RPMI8226 (cell line): ENCODE measurements at places on chromosomes 7 and 10.

- no peak for DNase-seq
These were observed 338.9 kb downstream of the GALNT17 start for GRCh38 chr7:71470830-71471229.

DNA sequence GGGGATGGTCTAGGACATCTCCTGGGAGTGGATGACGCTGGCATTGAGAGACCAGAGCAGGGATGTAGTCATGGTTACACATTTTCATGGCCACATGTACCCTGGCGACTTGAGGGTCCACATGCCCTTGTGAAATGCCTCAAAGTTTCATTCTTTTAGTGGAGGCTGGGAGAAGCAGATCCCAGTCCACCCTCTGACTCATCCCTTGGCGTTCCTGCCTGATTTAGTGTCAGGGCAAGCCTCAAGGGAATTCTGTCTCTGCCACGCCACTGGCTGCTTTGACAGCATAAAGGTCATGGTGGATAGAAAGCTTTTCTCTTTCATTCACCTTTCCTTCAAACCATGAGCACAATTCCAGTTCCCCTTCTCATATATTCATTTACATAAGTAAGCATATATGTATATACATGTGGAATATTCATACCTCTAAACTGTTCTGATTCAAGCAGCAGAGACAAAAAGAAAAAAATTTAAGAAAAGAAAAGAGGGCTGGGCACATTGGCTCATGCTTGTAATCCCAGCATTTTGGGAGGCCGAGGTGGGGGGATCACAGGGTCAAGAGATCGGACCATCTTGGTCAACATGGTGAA, 21.8 kb upstream of the KIF5B start:
- DNase-seq = no peak

DNA sequence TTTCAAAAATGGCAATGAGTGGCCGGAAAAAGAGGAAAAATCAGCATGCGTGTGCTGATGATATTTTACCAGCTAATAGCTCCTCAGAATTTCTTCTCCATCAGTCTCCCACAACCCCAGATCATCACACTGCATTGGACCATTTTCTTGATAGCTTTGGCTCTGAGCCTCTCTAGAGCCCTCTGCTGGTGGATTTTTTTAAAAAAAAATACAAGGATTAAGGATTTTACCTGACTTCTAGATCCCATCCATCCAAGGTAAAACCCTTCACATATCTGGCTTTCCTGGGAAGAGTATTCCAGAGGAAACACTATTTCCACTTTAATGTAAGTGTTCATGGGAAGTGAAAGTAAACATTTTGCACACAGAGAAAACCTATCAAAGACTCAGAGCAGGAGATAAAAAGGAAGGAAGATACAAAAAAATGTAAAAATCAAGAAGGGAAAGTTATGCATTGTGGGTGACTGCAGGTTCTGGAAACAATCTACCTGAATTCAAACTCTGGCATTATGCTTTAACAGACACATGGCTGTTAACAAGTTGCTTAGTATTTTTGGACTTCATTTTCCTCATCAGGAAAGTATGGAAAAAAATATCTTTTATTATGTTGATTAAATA, 380.9 kb downstream of the LRRTM3 start:
- peak; percentile 40 for DNase-seq

- no peak for DNase-seq
These were observed 241.4 kb downstream of the TNS3 start for GRCh38 chr7:47340517-47340916.

DNA sequence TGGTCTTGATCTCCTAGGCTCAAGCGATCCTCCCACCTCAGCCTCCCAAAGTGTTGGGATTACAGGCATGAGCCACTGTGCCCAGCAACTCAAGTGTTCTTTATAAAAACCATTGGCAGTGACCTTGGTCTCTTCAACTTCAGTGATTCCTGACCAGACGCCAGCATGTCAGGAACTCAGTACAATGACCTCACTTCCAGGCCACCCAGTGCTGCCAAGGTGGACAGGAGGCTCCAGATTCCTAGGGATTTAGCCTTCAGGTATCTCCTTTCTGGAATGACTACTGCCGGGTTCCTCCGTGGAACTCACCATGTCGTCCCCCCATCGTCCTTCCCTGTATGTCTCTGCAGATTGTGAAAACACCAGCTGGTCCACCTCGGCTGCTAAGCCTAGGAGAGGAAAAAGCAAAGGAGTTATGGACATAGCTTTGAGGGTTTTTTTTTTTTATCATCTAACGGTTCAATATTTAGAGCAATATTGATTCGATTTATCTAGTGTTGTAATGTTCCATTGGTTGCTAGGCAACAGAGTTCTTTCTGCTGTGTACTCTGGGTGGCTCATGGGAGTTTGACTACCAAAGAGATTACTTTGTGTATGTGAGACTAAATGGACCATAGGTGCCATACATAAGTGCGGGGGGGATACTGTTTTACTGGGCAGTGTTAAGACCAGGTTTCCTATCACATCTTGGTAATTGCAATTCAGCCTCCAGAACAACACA, 425.8 kb upstream of the AUTS2 start:
- DNase-seq = no peak

GRCh38 chr10:49649936-49650723, 29.3 kb upstream of the C10orf53 start:
- DNase-seq = no peak

- no peak for DNase-seq
These were observed 198.0 kb upstream of the MKI67 start for GRCh38 chr10:128324058-128324827.

DNA sequence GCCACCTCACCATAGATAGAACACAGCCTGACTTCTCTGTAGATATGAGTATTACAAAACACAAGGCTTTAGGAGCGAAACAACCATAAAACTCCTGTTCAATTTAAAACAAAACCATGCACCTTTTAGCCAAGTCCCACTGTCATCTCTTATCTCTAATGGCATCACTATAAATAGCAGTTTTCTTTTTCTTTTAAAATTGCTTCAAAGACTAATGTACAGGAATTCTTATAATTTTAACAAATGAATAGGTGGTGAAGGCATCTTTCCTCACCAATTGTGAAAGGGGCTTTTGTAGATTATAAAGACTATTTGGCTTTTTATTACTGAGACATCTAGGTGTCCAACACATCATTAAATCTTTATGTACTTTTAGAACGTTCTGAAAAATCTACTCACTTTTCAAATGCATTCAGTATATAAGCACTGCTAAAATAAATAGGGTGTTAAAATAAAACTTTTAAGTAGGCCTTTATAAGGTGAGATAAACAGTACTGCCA, 205.7 kb upstream of the GRM3 start:
- DNase-seq = no peak

GRCh38 chr7:44307301-44307900, 18.0 kb downstream of the CAMK2B start:
- peak; percentile 53 for DNase-seq

GRCh38 chr10:67670401-67670800, 25.6 kb downstream of the CTNNA3 start:
- no peak for DNase-seq

DNA sequence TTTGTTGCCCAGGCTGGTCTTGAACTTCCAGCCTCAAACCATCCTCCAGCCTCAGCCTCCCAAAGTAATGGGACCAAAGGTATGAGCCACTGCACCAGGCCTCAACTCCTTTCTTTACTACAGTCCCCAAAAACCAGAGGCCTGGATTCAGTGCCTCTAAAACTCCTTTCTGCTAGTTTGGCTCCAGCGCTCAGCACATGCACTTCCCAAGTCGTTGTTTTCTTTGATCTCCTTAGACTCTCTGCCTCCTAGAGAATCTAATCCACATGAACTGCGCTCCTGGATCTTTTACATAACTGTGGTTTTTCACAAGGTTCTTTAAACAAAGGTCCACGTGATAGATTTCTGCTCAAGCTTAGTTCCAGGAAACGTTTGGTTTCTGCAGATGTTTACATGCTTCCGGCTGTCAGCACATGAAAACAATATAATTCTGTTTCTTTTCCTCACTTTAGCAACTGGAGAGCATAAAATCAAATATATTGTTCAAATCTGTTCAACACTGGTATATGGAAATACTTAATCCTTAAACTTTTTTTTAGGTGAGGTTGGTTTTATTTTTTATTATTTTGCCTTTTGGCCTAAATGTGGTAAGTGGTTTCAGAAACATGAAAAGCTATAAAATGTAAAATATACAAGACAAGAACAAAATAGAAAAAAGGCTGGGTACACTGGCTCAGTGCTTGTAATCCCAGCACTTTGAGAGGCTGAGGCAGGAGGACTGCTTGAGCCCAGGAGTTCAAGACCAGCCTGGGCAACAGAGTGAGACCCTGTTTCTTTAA, 270.5 kb upstream of the MKLN1 start:
- no peak for DNase-seq

DNA sequence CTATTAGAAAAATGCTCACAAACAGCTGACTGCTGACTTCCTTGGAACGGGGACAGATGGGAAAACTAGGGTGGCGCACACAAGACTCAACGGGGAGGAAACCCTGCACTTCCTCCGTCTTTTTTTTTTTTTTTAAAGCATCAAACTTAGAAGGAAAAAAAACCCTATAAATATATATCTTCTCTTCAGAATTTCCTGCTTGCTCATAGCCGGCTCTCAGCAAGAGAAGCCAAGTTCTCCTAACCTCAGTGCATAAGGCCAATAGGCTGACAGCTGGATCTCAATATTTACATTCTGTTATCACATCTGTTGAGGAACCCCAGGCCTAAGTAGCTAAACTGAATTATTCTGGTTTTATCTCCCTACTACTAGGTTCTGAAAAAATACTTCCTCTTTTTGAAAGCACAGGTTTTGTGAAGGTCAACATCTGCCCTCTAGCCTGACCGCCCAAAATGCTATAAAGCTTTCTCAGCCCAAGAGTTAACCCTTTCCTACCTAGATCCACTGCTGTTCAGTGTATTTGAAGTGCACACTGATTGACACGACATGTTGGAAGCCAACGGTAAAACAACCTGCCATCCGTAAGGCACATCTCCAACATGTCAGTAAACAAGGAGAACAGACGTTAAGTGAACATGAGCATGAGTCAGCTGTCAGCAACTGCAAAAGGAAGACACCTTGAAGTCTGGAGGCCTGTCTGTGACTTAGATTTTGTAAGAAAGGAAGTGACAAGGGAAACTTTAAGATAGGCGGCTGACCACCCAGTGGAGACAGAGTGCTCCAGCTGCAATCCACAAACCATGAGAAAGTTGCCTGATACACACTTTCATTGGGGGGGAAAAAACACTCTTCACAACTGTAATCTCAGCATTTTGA, 83.8 kb downstream of the EBLN1 start:
- peak; percentile 86 for DNase-seq

DNA sequence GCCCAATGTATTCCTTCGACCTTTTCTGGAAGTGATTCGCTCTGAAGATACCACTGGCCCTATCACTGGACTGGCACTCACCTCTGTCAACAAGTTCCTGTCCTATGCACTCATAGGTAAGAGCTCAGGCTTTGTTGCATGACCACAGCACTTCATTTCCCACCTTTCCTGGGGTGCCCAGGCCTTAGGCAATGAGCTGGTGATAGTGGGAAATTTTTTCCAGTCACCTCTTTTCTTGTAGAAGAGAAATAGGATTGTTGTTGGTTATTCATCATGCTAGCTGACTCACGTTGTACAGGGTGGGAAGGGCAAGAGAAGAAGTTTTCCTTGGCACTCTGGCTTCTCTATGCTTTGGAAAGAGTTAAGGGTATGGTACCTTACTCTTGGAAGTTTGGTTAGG, 51.4 kb upstream of the NFKB2 start:
- no peak for DNase-seq

DNA sequence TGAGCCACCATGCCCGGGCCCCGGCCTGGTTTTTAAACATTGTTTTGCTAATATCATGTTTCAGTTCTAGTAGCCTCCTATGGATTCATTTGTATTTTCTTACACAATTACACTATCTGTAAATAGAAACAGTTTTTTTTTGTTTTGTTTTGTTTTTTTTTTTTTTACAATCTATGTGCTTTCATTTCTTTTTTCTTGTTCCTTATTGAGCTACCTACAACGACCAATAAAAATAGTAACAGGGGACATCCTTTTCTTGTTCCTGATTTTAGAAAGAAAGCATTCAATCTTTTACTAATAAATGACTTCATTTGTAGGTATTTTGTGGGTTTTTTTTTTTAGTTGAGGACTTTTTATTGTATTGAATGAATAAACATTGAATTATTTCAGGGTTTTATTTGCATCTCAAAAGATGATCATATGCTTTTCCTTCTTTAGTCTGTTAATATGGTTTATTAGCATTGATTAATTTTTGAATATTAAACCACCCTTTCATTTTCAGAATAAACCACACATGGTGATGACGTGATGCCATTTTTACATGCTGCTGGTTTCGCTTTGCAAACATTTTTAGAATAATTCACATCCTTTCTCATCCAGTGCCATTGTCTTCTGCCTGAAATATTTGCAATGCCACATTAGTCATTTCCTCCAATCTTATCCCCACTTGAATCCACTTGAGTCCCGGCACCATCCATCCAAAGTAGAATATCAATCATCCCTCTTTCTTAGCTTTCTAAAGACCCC, 18.1 kb upstream of the AKR1E2 start:
- DNase-seq = no peak

- DNase-seq = no peak
These were observed 452.6 kb upstream of the ZMIZ1 start for GRCh38 chr10:78616125-78616695.

DNA sequence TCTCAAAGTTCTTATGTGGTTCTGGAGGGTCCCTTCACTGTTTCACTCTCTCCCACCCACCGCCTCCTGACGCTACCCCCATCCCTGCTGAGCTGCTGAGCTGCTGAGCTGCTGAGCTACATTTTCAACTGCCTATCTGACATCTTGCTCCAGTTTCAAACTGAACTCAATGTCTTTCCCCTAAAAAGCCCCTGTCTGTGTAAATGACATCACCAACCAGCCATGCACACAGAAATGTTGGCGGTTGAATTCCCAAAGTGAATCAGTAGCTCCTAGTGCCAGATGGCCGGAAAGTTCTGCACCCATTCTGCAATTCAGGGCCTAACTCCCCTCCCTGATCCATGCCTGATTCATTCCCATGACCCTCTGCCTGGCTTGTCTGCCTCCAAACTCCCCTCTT, 71.2 kb downstream of the WNT2 start:
- DNase-seq = no peak

GRCh38 chr10:19719284-19719683, 96.9 kb upstream of the PLXDC2 start:
- no peak for DNase-seq

GRCh38 chr7:110645060-110645459, 445.9 kb upstream of the LRRN3 start:
- no peak for DNase-seq

GRCh38 chr10:34978080-34978479, 112.1 kb downstream of the CUL2 start:
- no peak for DNase-seq

DNA sequence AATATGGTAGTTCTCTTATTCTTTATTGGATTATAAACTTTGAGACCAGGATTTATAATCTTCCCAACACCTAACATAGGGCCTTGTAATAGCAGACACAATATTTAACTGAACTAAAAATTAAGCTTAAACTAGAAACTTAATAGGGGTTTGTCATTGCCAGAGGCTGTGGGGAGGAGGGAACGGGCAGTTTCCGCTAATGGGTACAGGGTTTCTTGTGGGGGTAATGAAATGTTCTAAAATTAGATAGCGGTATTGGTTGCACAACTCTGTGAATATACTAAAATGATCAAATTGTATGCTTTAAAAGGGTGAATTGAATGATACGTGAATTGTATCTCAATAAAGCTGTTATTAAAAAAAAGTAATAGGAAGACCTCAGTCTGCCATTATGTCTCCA, 45.4 kb downstream of the NT5C2 start:
- DNase-seq = no peak
